ENCODE measurements at places on chromosomes 4 and X.

GRCh38 chr4:91092398-91092980, 965.3 kb downstream of the CCSER1 start:
- no peak overlapping the region for H3K27ac ChIP-seq
- H3K36me3 ChIP-seq = no peaks in the 10 kb centered on the region
- H3K4me3 ChIP-seq = no peak overlapping the region
- H3K4me1 ChIP-seq = peaks cover 13% of the 10 kb centered on the region

- H3K27me3 ChIP-seq = no peaks in the 10 kb centered on the region
- H3K27ac ChIP-seq = no peak overlapping the region
- H3K4me3 ChIP-seq = no peak overlapping the region
- no peaks in the 10 kb centered on the region for H3K4me1 ChIP-seq
- no peak for DNase-seq
- no peaks in the 10 kb centered on the region for H3K36me3 ChIP-seq
Observed at GRCh38 chr4:18698119-18698883, 676.7 kb upstream of the LCORL start.

GRCh38 chrX:119406776-119407175, 7.6 kb downstream of the SLC25A43 start:
- no peak for DNase-seq
- H3K27ac ChIP-seq = no peak overlapping the region

DNA sequence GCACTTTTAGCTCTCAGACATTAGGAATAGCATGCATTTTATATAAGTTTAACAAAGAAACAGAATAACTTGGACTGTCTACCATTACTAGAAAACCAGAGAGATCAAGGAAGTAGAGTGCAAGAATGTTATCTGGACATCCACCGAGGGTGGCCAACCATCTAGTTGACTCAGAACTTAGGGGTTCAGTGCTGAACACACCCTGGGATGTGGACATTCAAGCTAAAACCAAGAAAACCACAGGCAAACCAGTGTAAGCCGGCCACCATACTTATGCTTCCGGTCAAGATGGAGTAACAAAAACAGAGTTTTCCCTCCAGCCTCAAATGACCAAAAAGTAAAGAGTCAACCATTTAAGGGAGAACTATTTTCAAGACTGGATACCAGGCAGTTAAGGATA, 181.4 kb upstream of the MXRA5 start:
- no peaks in the 10 kb centered on the region for H3K36me3 ChIP-seq
- H3K27ac ChIP-seq = no peak overlapping the region
- DNase-seq = no peak
- no peak overlapping the region for H3K4me3 ChIP-seq
- H3K4me1 ChIP-seq = no peaks in the 10 kb centered on the region
- no peaks in the 10 kb centered on the region for H3K27me3 ChIP-seq

DNA sequence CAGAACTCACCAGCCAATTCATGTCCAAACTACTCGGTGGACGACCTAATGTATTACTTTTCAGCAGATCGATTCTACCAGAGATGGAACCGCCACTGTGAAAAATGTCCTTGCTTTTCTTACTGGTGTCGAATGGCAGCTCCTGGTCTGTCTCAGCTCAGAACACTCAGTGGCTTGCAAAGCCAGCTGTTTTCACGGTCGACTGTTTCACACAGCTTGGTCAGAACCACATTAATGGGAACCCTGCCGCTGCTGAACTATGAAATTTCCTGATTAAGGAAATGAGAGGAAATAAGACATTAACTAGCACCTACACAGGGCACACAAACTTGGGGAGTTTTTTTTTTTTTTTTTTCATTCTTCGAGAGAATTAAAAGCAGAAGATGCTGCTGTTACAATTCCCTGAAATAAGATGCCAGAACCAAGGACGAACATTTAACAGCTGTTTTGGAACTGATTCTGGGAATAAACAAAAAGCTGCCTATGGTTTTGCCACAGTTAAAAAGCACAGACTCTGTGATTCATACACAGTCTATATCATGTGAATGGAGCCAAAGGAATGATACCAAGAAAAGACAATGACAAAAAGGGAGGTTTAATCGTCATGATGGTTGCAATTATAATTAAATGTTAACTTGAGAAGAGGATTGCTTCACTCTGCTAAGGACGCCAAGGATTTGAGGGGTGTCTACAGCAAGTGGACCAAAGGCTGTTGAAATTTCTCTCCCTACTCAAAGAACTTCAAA, 31.3 kb downstream of the SUPT20HL2 start:
- H3K4me3 ChIP-seq = no peak overlapping the region
- H3K36me3 ChIP-seq = no peaks in the 10 kb centered on the region
- H3K4me1 ChIP-seq = peaks cover 3% of the 10 kb centered on the region
- H3K27ac ChIP-seq = no peak overlapping the region
- DNase-seq = no peak

DNA sequence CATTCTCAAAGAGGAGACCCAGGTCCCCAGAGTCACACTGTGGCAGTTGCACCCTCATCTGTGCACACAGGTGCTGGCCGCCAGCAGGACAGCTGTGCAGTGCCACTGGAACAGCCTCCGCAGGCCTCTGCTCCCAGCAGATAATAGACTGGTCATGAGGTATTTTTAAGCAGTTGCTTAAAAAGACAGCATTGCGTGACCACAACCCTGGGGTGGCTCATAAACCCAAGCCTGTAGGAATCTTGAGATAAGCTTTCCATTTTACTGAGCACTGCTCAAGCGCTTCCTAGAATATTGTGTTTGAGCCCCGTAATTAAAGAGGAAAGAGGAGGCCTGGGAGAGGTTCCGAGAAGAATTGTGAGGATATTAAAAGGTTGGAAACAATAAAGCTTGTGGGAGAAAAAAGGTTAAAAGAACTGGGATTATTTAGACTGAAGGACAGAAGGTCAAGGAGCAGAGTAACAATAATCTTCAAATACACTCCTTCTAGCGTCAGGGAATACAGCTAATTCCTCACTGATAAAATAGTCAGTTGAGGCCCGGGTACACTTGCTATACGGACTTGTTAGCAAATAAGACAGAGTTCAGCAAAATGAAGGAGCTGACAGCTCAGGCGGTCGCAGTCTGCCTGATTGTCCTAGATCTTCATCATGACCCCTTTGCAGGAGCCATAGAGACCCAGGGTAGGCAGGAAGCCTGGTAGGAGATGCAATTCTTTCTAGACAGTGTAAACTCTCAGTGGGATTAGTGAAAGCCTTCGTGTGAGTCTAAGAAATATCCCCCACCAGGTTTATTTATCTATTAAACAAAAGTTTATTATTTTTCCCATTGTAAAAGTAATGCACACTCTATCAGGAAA, 86.2 kb upstream of the KIT start:
- H3K36me3 ChIP-seq = no peaks in the 10 kb centered on the region
- no peaks in the 10 kb centered on the region for H3K4me1 ChIP-seq
- no peak overlapping the region for H3K4me3 ChIP-seq
- no peak overlapping the region for H3K27ac ChIP-seq

DNA sequence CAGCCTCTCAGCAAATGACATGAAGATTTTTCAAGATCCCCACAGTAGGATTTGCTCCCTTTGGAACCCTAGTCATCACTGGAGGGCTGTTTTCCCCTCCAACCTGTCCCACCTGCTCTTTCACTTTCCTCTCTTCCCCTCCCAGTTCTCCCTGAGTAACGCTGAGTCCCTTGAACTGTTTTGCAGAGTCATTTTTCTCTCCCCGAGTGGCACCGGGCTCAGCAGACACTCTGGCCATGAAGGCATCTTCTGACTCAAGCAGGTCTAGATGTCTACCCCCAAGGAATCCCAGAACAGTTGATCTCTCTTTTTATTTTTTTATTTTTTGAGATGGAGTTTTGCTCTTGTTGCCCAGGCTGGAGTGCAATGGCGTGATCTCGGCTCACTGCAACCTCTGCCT, 52.2 kb downstream of the HTRA3 start:
- H3K4me1 ChIP-seq = no peaks in the 10 kb centered on the region
- no peaks in the 10 kb centered on the region for H3K36me3 ChIP-seq
- DNase-seq = no peak
- no peaks in the 10 kb centered on the region for H3K27me3 ChIP-seq

GRCh38 chr4:81647388-81647787, 175.7 kb upstream of the RASGEF1B start:
- H3K27ac ChIP-seq = no peak overlapping the region
- DNase-seq = no peak
- no peaks in the 10 kb centered on the region for H3K27me3 ChIP-seq
- H3K4me1 ChIP-seq = peaks cover 43% of the 10 kb centered on the region
- no peaks in the 10 kb centered on the region for H3K36me3 ChIP-seq

GRCh38 chr4:8200302-8200975, 1.3 kb downstream of the SH3TC1 start:
- peak overlapping the region; percentile 99 for H3K27ac ChIP-seq
- no peaks in the 10 kb centered on the region for H3K36me3 ChIP-seq
- peak overlapping the region; percentile 96 for H3K4me3 ChIP-seq
- H3K27me3 ChIP-seq = no peaks in the 10 kb centered on the region
- peak; percentile 72 for DNase-seq

GRCh38 chrX:50618788-50619558, 148.3 kb upstream of the DGKK start:
- H3K27me3 ChIP-seq = peaks cover 6% of the 10 kb centered on the region
- no peaks in the 10 kb centered on the region for H3K36me3 ChIP-seq
- no peak for DNase-seq
- peak overlapping the region; percentile 49 for H3K4me3 ChIP-seq

- no peak for DNase-seq
- no peak overlapping the region for H3K27ac ChIP-seq
- no peak overlapping the region for H3K4me3 ChIP-seq
- H3K27me3 ChIP-seq = no peaks in the 10 kb centered on the region
- H3K4me1 ChIP-seq = no peaks in the 10 kb centered on the region
Observed at GRCh38 chr4:162450531-162451035, 286.8 kb upstream of the FSTL5 start.

DNA sequence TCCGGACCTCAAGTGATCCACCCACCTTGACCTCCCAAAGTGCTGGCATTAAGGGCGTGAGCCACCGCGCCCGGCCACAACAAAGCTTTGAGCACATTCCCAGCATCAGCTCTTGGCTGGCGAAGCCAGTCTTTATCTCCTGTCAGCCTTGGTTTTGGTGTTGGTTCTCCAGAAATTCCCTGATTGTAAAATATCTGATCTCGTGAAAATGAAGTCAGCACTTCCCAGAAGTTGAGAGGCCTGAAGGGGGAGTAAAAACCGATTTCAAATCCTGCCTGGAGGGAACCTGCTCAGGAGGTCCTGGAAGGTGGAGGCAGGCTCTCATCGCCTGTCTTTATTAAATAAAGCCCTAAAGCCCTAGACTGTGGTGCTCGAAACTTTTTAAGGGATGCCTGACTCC, 33.6 kb downstream of the PTTG2 start:
- H3K36me3 ChIP-seq = peaks cover 18% of the 10 kb centered on the region
- no peak overlapping the region for H3K4me3 ChIP-seq
- H3K4me1 ChIP-seq = peaks cover 49% of the 10 kb centered on the region
- H3K27ac ChIP-seq = peak overlapping the region; percentile 83
- H3K27me3 ChIP-seq = no peaks in the 10 kb centered on the region

DNA sequence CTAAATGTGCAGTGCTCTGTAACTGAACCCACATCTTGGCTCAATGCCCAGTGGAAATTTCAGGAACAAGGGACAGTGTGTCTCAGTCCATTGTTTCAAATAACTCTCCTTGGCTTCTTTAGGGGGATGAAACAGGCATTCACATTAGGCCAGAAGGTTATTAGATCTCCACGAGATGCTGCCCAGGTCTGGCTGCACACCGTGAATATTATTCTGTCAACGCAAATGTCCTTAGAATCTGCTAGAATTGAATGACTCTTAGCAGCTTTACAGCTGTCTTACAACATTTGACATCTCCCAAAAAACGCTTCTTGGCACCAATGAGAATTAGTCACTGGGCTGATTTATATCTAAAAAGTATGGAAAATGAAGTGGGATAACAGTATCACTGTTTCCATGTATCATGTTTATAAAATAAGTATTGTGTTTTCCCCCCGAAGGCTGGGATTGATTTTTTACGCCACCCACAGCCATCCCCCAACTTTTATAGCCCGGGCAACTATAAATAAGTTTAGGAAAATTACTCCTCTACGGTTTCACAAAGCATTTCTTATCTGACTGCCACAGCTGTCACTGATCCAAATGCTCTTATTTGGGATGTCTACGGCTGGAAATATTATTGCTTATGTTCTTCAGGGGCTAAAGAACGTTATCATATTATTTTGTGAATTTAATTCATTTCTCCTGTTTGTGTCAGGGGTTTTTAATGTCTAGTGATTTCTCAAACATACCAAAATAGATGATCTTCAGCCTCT, 559.7 kb upstream of the FAT1 start:
- no peak for DNase-seq
- no peak overlapping the region for H3K4me3 ChIP-seq
- peaks cover 8% of the 10 kb centered on the region for H3K36me3 ChIP-seq
- H3K27me3 ChIP-seq = no peaks in the 10 kb centered on the region

DNA sequence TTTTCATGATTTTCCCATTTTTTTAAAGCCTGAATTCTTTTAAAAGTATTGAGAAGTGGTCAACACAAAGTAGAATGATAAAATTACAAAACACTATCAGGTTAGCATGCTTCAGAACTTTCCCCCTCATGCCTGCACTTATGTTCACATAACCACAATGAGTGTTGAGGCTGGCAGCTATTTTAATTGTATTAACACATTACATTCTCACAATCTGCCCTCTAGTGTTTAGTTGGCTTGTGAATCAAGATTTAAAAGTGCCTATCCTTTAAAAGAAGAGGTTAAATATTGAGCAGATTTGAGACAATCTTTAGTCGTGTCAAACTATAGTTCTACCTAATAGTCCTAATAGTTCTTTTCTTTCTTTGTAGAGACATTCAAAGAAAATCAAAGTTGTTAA, 93.6 kb upstream of the NAP1L5 start:
- no peak for DNase-seq
- H3K4me3 ChIP-seq = no peak overlapping the region
- no peaks in the 10 kb centered on the region for H3K4me1 ChIP-seq
- no peak overlapping the region for H3K27ac ChIP-seq
- no peaks in the 10 kb centered on the region for H3K27me3 ChIP-seq

GRCh38 chr4:184860018-184860779, 34.4 kb upstream of the ACSL1 start:
- DNase-seq = no peak
- H3K4me3 ChIP-seq = no peak overlapping the region
- H3K4me1 ChIP-seq = peaks cover 16% of the 10 kb centered on the region
- H3K27me3 ChIP-seq = no peaks in the 10 kb centered on the region
- no peak overlapping the region for H3K27ac ChIP-seq

Measured in naive B cell (primary cell).